ENCODE measurements at places on chromosomes 1 and 21.

- no peak overlapping the region for H3K27ac ChIP-seq
- H3K4me3 ChIP-seq, result no peak overlapping the region
- H3K36me3 ChIP-seq, result no peaks in the 10 kb centered on the region
- no peaks in the 10 kb centered on the region for H3K27me3 ChIP-seq
- H3K4me1 ChIP-seq, result peaks cover 26% of the 10 kb centered on the region
These were observed 8.3 kb downstream of the TRNP1 start for GRCh38 chr1:27001570-27002360.

DNA sequence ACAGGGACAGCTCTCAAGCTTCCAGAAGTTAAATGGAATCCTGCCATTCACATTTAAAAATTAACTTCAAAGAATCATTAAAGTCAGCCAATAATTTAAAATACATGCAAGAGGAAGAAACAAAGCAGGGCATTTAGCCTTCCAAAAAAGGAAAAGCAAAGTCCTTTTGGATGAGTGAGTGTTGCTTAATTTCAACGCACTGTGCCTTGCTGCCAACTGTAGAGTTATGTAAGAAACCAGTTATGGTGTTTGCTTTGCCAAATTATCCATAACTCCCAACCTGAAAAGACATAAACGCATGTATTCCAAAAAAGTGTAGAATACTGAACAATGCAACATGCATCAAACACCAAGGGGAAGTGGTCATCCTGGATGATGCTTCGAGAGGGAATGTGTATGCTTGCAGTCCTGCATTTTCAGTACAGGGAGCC, 16.1 kb upstream of the KCNE1 start:
- H3K36me3 ChIP-seq, result no peaks in the 10 kb centered on the region
- no peak for DNase-seq
- H3K4me1 ChIP-seq, result peaks cover 9% of the 10 kb centered on the region
- no peaks in the 10 kb centered on the region for H3K27me3 ChIP-seq
- no peak overlapping the region for H3K4me3 ChIP-seq

DNA sequence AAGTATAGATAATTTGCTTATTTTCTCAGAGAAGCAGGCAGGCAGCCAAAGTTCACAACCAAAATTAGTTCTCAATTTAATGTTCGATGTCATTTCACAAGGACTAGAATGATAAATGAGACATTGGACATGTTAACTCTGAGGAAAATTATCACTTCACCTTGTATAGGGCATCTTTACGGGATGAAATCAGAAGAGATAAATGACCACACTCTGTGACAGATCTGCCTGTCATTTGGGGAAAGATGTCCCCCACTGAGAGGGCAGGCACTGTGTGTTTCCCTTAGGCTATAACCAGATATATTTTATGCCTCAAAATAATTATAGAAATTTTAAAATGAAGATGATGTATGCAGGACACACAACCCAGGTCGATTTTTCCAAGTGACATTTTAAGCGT, 642.9 kb downstream of the BRINP3 start:
- no peak overlapping the region for H3K27ac ChIP-seq
- no peaks in the 10 kb centered on the region for H3K36me3 ChIP-seq
- no peak for DNase-seq
- H3K4me1 ChIP-seq, result no peaks in the 10 kb centered on the region
- H3K4me3 ChIP-seq, result no peak overlapping the region

DNA sequence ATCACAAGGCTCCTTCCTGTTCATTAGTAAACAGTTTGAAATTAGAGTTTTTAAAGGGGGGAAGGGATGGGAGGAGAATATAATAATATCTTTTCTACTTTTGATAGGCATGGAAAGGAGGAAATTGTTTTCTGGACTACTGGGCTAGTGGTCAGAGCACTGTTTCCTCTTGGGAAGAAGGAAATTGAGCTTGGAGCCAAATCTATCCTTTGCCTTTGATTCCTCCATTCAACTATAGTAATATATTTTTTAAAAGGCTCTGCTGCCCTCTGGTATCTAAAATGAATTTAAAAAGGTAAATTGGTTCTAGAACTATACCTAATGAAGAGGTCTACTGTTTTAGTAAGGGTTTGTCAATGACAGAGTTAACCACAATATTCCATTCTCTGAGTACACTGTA, 5.9 kb downstream of the IARS2 start:
- no peak for DNase-seq
- no peak overlapping the region for H3K4me3 ChIP-seq
- no peak overlapping the region for H3K27ac ChIP-seq
- peaks cover 1% of the 10 kb centered on the region for H3K36me3 ChIP-seq
- H3K27me3 ChIP-seq, result no peaks in the 10 kb centered on the region
- no peaks in the 10 kb centered on the region for H3K4me1 ChIP-seq

DNA sequence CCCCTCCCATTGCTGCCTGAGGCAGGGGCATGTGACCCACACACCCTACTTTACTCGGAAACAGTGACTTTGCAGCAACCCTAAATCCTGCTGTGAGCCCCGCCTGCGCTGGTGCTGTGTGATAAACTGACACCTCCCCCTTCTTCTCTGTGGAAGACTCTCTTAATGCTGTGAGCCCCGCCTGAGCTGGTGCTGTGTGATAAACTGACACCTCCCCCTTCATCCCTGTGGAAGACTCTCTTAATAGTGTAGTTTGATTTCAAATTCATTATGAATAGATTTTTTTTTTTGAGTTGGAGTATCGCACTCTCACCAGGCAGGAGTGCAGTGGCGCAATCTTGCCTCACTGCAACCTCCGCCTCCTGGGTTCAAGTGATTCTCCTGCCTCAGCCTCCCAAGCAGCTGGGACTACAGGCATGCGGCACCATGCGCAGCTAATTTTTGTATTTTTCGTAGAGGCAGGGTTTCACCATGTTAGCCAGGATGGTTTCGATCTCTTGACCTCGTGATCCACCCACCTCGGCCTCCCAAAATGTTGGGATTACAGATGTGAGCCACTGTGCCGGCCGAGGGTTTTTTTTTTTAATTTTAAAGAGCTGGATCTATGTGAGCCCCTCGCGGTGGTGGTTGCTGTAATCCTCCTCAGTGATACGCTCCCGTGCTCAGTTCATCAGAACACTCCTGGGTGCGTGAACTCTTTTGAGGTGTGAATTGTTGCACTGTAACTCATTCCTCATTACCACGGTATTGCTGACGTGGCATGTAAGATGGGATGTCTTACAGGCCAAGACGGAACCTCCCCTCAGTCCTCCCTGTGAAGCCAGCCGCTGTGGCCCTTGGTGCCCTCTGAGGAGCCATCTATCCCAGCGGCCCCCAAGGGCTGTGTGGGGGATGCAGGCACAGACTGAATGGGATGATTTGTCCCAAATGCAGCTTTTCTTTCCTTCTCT, 60.3 kb downstream of the GALNT2 start:
- DNase-seq, result peak; percentile 81
- H3K4me1 ChIP-seq, result peaks cover 8% of the 10 kb centered on the region
- no peak overlapping the region for H3K4me3 ChIP-seq
- H3K36me3 ChIP-seq, result no peaks in the 10 kb centered on the region
- H3K27me3 ChIP-seq, result no peaks in the 10 kb centered on the region

- no peaks in the 10 kb centered on the region for H3K27me3 ChIP-seq
- no peak overlapping the region for H3K4me3 ChIP-seq
- no peaks in the 10 kb centered on the region for H3K36me3 ChIP-seq
These were observed 333.3 kb upstream of the VAMP3 start for GRCh38 chr1:7437608-7438395.

DNA sequence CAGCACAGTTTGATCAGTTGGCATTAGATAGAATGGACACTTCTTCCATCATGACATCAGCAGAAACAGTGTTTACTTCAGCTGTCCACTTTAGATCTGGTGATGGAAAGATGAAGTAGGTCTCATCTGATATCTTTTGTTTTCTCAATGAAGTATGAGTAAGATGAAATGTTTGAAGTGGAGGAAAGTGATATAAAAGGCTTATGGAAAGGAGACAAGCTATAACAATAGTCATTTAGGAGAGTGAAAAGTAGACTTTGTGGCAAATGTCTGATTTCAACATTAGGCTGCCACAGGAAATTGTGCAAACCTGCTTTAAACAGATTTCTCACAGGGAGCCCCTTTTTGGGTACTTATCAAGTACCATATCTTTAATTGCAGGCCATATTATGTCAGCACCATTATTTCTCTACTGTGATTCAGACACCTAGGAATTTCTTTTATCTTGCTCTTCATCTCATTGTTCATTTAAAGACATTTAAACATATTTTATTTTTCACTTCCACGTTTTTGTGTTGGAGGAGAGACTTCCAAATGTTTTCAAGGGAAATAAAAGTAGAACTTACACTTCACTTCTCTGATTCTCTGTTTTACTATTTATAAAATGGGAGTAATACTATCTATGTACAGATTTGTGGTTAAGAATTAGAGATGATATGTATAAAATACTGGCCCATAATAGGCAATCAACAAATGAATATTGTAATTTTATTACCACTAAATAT, 18.1 kb downstream of the PDC start:
- no peaks in the 10 kb centered on the region for H3K4me1 ChIP-seq
- no peak overlapping the region for H3K4me3 ChIP-seq
- no peaks in the 10 kb centered on the region for H3K36me3 ChIP-seq
- no peak overlapping the region for H3K27ac ChIP-seq
- no peak for DNase-seq
- H3K27me3 ChIP-seq, result no peaks in the 10 kb centered on the region
